ENCODE measurements at places on chromosomes 2 and 18.

DNA sequence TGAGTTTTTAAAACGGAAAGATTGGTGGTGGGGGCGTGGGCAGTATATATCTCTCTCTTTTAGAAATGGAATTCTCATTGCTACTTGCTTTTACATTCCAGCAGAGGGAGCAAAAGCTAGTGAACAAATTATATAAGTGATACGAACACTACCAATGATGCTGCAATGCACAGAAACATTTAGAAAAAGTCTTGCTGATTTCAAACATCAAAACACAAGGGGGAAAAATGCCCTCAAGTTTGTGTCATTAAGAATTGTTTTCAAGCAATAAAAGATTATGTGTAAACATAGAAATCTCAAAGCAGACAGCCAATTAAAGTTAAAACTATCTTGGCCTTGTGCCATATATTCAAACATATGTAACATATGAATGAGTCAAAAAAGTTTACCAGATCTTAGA lies 296.3 kb upstream of the KCNJ3 start:
- DNase-seq: no peak

DNA sequence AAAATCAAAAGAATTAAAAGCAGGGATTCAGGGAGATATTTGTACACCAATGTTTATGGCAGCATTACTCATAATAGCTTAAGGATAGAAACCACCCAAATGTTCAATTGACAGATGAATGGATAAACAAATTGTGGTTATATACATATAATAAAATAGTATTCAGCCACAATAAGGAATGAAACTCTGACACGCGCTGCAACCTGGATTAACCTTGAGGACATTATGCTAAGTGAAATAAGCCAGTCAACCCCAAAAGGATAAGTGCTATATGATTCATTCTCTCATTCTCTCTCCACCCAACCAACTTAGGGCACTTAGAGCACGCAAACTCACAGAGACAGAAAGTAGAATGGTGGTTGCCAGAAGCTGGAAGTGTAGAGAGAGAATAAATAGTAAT lies 216.8 kb upstream of the SLC14A2 start:
- no peak for DNase-seq

DNA sequence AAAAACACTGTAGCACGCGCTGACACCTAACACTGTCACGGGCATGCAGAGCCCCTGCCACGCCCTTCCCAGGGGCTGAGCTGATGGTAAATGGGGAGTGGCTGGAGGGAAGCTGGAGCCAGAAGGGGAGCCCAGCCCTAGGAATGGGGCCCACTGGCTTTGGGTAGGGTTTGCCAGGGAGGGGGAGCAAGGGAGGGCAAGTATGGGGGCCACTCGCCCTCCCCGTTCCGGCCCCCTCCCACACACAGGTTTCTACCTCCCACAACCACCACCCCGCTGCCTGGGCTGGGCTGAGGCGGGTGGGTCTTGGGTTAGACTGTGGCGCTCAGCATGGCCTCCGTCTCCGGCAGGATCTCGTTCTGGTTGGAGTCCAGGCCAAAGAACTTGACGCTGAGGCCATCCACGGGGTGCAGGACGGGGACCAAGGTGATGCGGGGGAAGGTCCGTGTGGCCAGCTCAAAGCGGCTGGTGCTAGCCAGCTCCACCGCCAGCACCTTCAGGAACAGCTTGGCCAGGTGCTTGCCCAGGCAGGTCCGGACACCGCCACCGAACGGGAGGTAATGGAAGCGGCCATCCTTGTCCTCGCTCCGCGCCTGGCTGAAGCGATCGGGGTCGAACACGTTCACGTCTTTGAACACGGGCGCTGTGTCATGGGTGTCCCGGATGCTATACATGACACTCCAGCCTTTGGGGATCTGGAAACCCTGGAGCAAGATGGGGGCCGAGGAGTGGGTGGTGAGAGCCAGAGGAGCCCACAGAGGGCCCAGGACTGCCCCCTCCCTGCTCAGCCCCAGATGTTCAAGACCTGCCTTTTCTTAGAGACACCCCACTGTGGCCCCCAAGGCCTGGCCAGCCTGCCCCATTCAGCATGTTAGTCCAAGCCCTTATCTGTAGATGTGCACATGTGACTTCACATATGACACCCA lies 15.5 kb downstream of the CYP26B1 start:
- no peak for DNase-seq

DNA sequence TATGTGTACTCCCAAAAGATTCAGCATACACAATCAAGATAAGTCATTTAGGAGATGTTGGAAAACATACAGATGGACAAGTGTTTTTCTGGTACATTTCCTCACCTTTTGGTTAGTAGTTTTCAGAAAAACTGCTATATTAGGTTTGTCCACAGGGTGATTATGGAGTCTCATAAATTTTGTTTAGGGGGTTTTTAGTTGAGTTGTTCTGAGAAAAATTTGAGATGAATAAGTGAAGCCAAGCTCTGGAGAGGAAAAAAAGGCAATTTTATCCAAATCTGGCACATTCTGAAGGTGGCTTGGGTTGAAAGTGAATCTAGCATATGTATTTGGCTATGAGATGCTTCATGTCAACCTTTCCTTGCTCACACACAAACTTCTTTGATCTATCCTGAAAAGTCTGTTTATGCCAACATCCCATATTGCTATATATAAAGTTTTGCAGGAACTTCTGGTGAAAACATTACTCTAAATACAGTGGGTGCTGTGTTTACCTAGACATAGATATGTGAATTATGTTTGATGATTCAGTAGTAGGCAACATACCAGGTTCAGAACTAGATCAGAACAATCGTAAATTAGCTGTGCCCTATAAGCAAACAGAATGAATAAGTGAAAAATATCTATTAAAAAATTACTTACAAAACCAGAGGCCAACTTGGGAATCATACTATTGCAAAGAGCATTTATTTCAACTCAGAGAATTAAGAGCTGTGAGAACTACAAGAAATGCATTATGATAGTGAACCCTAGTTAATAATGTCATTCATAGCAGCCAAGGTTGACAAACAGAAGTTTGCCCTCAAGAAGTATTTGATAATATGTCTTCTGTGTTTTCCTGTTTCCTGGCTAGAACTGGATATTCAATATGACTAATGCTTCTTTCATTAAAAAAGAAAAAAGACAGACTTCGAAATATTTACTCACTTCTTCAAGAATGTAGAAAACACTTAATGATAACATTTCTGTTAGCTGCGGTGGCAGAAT lies 552.0 kb downstream of the IRS1 start:
- DNase-seq: no peak

GRCh38 chr2:171598713-171599319 lies 76.5 kb downstream of the CYBRD1 start:
- no peak for DNase-seq

- DNase-seq: no peak
Observed at GRCh38 chr2:223166983-223167650, 115.1 kb downstream of the KCNE4 start.

DNA sequence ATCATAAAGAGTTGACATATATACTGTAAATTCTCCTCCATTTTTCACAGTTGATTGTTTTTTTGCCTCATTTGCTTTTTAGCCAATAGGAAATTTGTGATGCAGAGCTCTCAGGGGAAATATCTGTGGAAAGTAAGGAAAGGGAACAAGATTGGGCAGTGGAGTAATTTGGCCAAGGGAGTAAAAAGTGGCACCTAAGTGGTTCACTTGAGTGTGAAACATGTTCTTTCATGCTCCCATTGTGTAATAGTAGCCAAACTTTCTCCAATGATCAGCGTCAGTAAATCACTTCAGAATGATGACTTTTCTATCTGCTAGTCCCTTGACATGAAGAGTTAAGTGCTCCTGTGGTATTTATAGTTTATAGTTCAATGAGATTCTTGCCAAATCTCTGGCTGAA lies 141.9 kb upstream of the KCNJ3 start:
- DNase-seq: no peak
